ENCODE measurements at places on chromosomes 6 and 20.
A peak's percentile ranks its signal among the peaks of the same experiment; 100 is the strongest.

GRCh38 chr6:19804205-19805128, 32.7 kb upstream of the ID4 start:
- peak; percentile 71 for DNase-seq

DNA sequence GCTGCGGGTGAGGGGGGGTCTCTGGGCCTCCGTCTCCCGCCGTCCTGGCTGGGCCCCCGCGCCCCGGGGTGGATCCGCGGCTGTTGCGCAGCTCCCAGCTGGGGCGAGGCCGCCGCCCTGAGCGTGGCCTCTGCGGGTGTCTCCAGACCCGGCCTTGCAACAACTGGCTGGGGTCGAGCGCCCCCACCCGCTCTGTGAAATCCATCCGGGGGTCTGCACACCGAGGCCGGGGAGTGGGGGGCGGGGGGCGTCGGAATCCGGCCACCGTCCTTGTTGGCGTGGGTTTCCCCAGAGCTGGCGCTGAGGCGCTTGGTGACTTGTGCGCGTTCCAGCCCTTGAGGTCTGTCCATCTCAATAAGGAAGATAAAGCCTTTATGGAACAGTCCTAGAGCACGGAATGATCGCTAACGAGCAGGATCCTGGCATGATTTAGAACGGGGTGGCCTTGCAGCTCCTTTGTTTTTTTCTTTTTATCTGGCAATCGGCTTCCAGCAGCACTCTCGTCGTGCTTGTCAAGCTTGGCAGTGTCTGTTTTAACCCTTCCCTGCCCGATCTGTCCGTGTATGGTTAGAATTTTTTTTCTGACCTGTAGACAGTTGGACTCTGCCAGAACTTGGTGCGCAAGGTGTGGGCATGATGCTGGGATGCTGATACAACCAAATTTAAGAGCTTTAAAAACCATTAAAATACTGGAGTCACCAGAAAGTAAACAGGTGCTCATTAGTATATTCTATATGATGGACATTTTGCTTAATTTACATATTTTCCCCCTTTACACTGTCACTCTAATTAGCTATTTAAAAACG, 675 bp downstream of the DSTN start:
- no peak for DNase-seq

DNA sequence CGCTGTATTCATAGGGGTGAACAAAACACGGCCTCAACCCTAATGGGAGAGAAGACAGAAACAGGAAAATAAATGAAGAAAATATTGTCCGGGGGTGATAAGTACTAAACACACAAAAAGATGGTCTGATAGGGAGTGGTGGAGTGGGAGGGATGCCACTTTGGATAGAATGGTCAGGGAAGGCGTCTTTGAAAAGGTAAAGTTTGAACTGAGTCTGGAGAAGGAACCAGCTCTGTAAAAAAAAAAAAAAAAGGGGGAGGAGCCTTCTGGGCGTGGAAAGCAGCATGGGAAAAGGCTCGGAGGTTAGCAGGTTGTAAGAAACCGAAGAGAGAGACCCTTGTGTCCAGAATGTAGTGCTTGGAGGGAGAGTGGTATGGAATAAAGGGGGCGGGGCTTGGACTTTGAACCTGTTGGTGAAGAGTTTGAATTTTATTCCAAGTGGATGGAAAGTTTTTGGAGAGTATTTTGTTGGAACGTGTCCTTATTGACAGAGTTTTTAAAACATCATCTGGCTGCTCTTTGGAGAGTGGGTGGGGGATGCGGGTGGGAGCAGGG, 1.8 kb downstream of the CHMP4B start:
- no peak for DNase-seq

DNA sequence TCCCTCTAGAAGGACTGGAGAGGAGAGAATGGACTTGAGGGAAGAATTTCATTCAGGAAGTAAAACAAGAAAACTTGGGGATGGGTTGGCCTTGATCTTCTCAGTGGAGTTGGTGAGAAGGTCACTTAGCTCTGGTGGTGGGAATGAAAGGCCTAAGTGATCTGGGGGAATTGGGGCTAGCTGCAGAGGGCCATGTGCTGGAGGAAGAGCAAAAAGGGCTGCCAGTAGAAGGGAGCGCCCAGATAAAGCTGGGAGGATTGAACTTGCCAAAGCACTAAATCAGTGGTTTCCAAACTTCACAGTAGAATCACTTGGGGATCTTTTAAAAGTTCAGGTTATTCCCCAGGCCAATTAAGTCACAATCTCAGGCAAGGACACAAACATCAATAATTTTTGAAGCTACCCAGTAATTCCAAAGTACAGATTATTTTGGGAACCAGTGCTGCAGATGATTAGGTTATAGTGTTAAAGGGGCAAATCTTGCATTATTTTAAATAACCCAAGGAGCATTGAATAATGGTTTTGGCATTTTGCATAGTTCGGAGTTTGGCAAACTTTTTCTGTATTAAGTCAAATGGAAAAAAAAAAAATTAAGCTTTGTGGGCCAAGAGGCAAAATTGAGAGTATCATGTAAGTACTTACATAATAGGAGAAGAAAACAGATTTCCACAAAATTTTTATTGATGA, 36.5 kb upstream of the RFPL4B start:
- DNase-seq, result no peak

GRCh38 chr6:142757852-142758628, 186.9 kb downstream of the HIVEP2 start:
- no peak for DNase-seq

All from stimulated activated CD4-positive, alpha-beta T cell treated with anti-CD3 and anti-CD28 coated beads, Interleukin-4, amount 100 ng/mL, for 48 hours (primary cell).